ENCODE measurements at places on chromosomes 2 and 18.

GRCh38 chr2:168145426-168146310 lies 101.7 kb downstream of the STK39 start:
- no peak for DNase-seq

- DNase-seq = no peak
These were observed 218.1 kb downstream of the TPGS2 start for GRCh38 chr18:36610661-36611060.

DNA sequence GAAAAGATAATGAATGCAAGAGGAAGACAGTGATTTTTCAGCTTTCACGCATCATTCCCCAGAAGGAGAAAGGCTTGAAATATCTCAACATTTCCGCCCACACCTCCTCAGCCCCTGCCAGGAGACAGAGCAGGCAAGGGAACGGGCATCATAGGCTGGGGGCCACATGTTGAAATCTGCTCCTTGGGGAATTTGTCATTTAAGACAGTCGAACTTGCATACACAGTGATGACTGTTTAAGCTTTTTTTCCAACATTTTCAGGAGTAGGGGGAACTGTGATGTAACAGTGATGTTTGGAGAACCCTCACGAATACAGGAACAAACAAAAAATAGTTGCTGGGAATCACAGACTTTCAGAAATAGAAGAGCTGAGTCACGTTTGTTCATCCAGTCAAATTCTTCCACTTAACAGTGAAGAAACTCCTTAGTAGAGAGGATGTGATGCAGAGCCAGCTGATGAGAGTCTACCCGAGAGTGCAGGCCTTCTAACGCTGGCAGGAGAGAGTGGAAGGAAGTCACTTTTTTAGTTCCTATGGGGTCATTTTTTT lies 266.8 kb downstream of the ALPK2 start:
- no peak for DNase-seq

GRCh38 chr2:27723372-27724144 lies 48.0 kb upstream of the MRPL33 start:
- no peak for DNase-seq

GRCh38 chr2:126507425-126507911 lies 148.5 kb upstream of the GYPC start:
- DNase-seq = no peak
